ENCODE measurements at places on chromosomes 3 and 15.

DNA sequence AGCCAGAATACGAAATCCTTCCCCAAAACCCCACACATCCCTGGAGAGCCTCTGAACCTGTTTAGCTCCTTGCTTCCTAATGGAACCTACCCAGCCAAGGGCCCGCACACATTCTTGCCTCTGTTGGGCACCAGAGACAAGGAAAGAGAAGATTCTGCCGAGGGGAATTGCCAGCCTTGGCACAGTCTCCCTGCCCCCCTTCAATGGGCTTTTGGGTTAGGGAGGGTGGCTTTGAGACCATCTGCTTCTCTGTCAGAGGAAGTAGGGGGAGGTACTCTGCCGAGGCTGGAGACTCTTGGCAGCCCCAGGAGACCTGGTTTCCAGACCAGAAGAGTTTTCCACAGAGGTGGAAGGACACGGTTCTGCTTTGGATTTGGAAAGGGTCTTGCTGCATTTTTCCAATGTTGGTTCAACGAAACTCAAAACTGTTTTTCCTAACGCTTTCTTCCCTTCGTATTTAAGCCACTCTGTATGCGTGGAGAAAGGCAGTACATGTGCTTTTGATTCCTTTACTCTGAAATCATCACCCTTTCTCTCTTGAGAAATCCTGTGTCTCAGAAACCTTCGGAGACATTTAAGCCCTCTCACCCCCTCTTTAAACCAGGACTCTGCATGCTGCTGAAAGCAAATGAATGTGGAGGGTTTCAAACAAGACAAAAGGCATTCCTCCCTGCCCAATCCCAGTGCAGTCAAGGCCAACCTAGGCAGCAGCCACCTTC is 78.8 kb upstream of the PRR23C start:
- no peak for DNase-seq

DNA sequence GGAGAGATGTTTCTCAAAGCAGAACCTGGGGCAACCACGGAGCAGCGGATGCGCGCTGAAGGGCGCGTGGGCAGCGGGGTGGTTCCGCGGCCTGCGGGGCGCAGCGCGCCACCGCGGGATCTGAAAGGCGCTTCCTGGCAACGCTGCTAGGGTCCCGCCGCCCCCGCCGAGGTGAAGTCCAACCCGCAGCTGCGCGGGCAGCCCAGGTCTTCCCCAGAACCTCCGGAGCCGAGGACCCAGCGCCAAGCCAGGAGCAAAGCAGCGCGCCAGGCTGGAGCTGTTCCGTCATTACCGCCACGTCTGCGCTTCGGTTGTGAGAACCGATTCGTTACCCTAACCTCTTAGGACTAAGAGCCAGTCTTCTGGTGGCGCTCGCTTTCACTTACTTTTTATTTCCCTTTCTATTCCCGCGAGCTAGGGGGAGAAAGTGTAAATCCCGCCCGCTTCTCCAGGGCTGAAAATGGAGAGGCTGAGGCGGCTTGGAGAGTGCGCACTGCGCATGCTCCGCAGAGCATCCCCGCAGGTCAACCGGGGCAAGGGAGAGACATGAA is 3.2 kb upstream of the GABRG3 start:
- DNase-seq: no peak

GRCh38 chr15:51303462-51303980 is 34.9 kb downstream of the CYP19A1 start:
- DNase-seq: no peak

DNA sequence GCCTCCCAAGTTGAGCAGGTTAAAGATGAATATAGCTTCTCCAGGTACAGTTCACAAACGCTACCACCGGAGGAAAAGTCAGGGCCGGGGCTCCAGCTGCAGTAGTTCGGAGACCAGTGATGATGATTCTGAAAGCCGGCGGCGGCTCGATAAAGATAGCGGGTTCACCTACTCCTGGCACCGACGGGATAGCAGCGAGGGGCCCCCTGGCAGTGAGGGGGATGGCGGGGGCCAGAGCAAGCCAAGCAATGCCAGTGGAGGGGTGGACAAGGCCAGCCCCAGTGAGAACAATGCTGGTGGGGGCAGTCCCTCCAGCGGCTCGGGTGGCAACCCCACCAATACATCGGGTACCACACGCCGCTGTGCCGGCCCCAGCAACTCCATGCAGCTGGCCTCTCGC is 61.4 kb downstream of the SNRK start:
- no peak for DNase-seq

- DNase-seq: no peak
Measured at GRCh38 chr15:80418892-80419537, 14.8 kb downstream of the ARNT2 start.

DNA sequence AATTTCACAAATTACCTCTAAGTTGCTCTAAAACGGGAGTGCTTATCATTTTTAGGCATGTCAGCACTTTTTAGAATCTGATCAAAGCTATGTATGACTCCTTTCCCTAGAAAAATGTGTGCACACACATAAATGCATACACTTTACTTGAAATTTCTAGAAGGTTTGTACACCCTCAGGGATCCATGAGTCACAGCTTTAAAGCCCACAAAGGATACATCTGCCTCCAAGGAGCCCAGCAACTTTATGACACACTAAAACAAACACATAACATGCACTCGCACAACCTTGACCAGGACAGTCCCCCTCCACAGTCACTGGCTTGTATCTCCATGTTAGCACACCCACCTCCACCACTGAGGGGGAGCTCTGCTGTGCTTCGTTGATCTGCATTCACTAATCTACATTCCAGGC is 722.0 kb upstream of the CFAP20DC start:
- no peak for DNase-seq

GRCh38 chr3:139463466-139463865 is 12.8 kb downstream of the RBP2 start:
- DNase-seq: no peak

- peak; percentile 67 for DNase-seq
Measured at GRCh38 chr15:25933456-25934158, 70.5 kb upstream of the ATP10A start.

Data from activated CD8-positive, alpha-beta memory T cell treated with anti-CD3 and anti-CD28 coated beads, Interleukin-2, amount 50 U/mL, for 4 hours (primary cell).